CD4-positive, alpha-beta T cell treated with Interleukin-10 for 1 hour (primary cell): ENCODE measurements at places on chromosomes 2 and 18.

DNA sequence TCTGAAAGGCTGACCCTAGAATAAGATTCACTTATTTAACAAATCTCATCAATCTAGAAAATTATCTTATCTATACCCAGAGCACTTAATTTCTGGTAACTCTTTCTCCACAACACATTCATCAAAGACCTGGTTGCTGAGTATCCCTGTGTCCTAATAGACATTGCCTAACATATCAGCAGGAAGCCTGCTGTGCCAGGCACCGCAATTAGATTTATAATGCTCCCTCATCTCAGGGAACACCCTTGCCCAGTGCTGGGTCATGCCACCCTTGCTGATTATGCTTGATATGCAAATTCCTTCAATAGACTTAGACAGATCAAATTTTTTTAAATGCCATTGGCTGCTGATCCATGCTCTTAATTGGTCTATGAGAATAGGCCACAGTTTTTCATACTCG, 3.8 kb downstream of the DSG1 start:
- DNase-seq, result no peak

- DNase-seq, result no peak
Observed at GRCh38 chr2:136448432-136448831, 316.9 kb upstream of the THSD7B start.

- DNase-seq, result peak; percentile 77
Observed at GRCh38 chr2:74587664-74588277, 33.3 kb downstream of the DOK1 start.

GRCh38 chr18:5894611-5895298, 567 bp downstream of the TMEM200C start:
- DNase-seq, result no peak

DNA sequence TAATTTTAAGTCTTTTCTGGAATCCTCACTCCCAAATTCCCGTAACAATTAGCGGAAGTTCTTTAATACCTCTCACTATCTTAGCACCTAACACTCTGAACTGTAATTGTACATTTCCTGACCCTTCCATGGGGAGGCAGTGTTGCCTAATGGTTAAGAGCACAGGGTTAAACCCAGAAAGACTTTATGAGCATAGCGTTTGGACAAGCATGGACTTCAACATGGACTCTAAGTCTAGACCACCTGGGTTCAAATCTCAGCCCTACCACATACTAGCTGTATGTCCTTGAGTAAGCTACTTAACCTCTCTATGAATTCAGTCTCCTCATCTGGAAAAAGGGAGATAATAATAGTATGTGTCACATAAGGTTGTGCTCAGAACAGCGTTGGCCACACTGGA, 13.0 kb downstream of the ANTXR1 start:
- DNase-seq, result peak; percentile 32

GRCh38 chr18:11517704-11518103, 91.7 kb upstream of the SLC35G4 start:
- DNase-seq, result no peak

GRCh38 chr2:223026357-223027110, 25.5 kb upstream of the KCNE4 start:
- DNase-seq, result no peak
